ENCODE measurements at places on chromosomes 2 and 18.

DNA sequence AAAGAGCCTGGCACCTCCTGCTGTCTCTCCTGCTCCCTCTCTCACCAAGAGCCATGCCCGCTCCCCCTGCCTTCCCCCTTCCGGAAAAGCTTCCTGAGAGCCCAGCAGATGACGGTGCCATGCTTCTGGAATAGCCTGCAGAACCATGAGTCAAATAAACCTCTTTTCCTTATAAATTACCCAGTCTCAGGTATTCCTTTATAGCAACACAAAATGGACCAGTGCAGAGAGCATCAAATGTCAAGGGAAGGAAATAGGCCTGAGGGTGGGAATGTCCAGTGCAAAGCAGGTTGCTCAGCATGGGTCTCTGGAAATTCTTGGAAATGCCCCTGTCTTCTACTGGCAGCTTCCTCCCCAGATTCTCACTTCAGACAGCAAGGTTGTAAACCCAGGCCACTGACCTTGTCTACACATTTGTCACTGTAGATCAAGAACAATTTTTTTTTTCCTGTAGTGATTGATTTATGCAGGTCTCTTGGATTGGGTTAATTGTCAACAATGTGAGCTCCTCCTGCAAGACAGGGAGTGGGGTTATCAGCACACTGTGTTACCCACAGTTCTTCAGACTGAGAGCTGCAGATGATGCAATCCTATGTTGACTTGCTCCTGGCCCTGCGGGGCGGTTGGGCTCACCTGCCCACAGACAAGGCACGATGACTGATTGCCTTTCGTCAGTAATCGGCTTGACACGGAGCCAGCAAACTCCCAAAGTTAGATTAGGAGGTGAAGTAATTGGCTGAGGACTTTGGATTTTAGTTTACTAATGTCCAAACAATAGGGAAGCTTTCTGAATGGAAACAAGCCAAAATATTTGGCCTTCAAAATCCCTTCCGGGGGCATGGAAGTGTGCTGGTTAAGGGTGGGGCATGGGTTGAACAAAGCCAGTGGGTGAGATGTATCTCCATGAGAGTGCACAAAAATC lies 5.4 kb upstream of the BOD1L2 start:
- no peak for DNase-seq

GRCh38 chr2:102010902-102011301 lies 19.1 kb downstream of the IL1R2 start:
- DNase-seq = no peak

DNA sequence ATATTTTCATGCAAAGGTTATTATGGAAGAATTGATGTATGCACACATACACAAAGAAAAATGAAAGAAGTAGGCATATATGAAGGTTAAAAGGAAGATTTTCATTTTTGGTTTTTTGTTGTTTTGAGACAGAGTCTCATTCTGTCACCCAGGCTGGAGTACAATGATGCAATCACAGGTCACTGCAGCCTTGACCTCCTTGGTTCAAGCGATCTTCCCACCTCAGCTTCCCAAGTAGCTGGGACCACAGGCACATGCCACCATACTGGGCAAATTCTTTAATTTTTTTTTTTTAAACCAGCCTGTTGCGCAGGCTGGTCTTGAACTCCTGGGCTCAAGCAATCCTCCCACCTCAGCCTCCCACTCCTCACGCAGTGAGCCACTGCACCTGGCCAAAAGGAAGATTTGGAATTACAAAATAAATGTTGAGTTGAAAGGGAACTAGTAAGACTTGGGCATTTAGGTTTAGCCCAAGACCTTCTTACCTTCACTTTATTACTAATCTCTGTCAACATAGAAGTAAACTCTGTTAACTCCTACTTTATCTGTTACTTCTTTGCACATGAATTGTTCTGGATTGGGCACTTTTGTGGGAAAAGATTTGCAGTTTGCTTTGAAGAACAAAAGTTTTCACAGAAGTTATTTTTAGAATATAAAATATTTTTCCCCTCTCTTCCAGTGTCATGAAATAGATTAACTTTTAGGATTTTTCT lies 31.7 kb upstream of the NBEAL1 start:
- DNase-seq = no peak

DNA sequence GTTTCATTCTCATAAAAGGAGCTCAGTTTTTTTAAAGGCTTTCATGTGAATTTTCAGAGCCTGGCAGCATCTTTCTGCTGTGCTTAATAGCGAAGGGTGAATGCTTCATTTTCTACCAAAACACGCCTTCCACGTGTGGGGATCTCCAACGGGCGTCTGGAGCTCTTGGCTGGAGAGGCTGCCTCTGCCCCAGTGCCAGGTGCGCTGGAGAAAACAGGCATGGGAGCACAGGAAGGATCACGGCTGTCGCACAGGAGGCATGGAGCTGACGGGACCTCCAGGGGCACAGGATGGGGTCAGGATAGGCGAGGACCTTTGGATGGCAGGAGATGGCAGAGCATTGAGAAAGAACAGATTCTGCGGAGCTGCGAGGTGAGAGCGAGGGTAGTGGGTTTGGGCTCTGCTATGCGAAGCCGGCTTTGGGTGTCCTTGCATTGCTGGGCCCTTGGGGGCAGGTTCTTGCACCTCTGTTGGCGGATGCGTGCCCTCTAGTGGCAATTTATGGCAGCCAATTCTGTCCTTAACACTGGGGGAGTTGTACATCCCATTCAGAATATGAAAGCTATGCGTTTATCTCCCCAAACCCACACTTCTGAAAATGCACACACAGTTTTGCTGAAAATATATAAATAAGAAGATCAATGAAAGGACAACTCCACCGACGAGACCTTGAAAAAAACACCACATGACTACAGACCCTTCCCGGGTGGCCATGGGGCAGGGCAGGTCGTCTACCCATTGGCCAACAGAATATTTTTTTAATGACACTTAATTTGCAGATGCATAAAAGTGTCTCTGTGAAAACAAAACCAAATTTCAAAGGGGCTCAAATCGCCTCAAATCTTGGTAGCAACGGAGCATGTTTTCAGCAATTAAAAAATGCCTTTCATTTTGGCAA lies 90.4 kb upstream of the SLC35G4 start:
- DNase-seq = peak; percentile 16

DNA sequence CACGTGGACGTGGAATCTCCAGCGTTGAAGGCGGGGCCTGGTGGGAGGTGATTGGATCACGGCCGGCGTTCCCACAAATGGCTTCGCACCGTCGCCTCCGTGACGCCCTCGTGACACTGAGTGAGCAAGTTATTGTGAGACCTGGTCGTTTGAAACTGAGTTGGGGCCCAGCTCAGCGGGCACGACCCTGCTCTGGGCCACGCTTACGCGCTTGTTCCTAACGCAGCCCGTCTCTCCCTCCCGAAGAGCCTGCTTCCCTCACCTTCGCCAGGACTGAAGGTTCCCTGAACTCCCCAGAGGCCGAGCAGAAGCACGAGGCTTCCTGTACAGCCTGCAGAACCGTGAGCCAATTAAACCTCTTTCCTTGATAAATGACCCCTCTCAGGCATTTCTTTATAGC lies 121.8 kb downstream of the RTP5 start:
- no peak for DNase-seq

DNA sequence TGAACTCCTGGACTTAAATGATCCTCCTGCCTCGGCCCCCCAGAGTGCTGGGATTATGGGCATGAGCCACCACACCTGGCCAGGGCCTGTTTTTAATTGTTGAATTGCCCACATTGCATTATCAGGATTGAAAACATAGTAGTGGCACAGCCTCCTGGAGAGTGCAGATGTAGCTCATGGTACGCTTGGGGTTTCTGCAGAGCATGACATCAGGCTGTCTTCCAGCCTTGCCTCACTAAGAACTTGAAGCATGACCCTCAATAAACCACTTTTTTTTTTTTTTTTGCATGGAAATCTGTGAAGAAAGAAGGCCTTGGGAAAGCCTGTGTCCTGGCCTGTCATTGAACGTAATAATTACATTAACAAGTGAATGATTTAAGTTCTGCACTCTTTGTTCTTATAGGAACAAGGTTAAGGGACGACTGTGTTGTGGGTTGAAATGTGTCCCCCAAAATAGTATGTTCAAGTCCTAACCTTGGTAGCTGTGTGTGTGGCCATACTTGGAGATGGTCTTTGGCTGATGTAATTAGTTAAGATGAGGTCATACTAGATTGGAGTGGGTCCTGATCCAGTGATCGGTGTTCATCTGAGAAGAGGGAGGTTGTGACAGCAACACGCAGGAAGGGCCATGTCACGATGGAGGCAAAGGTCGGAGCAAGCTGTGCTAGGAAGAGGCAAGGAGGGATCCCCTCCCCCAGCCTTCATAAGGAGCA lies 90.2 kb downstream of the AGAP1 start:
- DNase-seq = no peak

DNA sequence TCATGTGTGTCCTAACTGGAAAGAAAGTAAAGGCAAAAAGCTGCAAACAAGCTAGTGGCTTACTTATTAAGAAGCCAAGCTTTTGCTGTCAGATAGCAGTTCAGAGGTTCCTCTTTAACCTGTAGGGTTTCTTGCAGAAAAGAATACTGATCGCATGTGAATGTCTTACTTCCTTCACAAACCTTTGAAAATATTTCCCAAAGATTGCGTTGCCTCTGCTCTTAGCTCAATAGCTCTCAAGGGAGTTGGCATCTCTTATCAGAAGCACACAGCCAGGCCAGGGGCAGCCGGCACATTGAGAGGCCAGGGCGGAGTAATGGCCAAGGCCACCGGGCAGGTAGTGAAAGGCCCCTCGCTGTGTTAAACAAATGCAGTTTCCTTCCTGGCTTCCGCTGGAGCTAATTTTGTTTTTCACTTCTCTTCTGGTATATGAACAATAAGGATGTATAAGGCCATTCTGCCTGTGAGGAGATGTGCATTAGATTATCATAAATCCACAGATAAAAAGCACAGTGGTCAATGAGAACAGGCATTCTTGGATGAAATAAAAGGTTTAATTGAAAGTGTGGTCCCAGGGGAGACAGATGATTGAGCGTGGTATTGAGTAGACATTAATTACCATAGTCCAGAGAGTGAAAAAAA lies 542.4 kb upstream of the NRP2 start:
- no peak for DNase-seq

GRCh38 chr2:128441341-128442052 lies 122.8 kb upstream of the HS6ST1 start:
- no peak for DNase-seq

- no peak for DNase-seq
Measured at GRCh38 chr2:104874230-104874629, 20.3 kb downstream of the POU3F3 start.

- DNase-seq = no peak
Measured at GRCh38 chr2:102704531-102704930, 57.3 kb upstream of the TMEM182 start.

DNA sequence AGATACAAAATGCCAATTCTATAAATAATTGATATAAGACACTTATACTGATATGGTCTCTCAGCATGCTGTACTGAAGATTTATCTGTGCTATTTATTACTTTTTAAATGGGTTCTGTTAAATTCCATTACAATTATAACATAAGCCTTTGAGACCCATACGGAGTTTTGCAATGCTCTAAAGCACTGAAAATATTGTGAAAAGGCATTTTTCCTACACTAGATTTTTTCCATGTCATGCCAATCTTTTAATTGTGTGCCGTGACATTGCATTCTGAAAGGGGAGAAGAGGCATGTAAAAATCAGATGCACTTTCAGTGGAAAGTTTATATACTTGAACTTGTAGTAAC lies 46.5 kb downstream of the EFEMP1 start:
- DNase-seq = no peak

DNA sequence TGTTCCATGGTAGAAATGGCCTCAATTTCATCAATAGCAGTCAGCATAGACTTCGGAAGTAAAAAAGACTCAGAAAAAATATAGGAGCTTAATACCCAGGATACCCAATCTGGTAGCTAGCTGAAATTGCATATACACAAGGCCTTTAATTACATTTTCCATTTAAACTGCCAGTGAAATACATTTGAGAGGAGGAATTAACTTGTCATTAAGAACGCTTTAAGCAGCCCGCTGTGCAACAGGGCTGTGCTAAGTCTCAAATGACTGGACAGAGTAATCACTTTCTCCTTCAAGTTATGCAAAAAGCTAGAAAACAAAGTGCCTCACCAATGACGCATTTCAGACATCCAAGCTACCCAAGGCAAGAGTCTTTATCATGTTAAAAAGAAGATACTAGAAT lies 558.8 kb downstream of the MBD2 start:
- DNase-seq = no peak

- DNase-seq = peak; percentile 51
Measured at GRCh38 chr18:65753520-65753919, 2.7 kb downstream of the CDH7 start.

DNA sequence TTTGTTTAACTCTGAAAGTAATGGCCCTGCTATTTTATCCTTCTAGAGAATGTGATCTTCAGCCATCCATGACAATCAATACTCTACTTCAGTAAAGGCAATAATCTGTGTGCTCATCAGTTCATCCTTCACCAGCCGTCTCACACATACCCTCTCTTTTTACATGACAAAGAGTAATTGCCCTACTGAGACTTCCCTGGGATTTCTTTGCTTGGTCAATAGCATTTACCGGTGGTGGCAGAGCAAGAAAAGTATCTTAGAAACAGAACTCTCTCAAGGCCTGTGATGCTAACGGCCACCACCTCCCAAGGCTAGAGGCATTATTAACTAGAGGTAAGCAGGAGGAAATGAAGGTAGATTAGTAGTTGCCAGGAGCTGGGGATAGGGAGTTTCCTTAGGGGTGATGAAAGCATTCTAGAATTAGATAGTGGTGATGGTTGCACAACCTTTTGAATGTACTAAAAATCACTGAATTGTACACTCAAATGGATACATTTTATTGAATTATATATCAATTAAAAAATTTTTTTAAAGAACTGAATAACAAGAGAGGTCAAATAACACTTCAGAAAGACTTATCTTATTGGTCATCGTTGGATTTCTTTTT lies 57.9 kb upstream of the EPC2 start:
- no peak for DNase-seq

DNA sequence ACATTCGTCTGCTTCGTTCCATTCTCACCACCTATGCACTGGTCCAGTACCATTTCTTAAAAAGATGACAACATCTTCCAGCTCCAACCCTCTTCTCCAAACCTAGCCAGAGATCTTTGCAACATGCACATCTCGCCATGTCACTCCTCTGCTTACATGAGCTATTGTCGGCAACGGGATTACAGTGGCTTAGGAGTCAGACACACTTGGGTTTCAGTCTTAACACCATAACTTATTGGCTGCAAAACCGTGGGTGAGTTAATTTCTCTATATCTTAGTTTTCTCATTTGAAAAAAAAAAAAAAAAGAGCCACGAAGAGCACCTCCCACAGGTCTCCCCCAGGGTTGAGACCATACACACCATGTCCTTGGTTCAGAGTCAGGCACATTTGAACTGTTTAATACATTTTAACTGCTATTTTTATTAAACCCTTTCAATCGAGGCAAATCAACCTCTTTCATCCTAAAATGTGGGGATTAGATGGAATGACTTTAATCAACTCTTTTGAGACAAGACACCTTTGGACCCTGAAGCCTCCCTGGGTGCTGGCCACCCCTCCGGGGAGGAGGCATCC lies 889 bp downstream of the ANKRD29 start:
- no peak for DNase-seq

GRCh38 chr2:131520526-131520925 lies 7.2 kb upstream of the CCDC74A start:
- DNase-seq = no peak

Measured in hippocampal formation (tissue), 2 donors.